ENCODE measurements at places on chromosomes 6 and 20.

DNA sequence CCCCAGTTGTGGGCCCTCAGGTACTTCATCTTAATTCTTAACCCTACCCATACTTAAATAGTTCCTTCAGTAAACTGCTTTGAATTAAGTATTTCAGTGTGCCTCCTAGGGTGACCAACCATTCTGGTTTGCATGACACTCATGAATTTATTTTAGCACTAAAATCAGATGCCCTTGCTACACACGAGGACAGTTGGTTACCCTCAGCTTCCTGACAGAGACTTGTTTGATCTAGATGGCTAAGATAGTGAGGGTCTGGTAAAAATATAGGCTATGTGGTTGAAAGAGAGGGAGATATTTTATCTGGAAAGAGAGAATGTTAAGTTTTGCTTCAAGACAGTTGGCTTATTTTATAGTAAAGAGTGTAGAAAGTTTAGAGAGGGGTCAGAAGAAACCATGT lies 10.6 kb downstream of the PGK2 start:
- DNase-seq = no peak

DNA sequence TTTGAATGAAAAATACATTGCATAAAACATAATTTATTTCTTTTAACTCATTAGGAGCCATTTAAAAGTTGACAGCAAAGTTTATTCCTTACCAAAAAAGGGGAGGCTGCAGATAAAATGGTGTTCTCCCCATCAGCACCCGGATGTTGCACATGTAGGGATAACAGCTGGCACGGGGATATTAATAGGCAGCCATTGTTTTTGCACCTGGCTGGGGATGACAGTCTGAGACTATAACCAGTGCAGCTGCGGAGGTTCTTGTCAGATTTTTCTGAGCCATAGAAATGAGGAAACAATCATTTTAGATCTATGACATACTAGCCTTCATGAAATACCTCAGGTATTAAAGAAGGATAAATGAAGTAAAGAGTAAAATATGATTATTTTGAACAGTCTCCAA lies 20.1 kb upstream of the HECA start:
- DNase-seq = peak; percentile 80

DNA sequence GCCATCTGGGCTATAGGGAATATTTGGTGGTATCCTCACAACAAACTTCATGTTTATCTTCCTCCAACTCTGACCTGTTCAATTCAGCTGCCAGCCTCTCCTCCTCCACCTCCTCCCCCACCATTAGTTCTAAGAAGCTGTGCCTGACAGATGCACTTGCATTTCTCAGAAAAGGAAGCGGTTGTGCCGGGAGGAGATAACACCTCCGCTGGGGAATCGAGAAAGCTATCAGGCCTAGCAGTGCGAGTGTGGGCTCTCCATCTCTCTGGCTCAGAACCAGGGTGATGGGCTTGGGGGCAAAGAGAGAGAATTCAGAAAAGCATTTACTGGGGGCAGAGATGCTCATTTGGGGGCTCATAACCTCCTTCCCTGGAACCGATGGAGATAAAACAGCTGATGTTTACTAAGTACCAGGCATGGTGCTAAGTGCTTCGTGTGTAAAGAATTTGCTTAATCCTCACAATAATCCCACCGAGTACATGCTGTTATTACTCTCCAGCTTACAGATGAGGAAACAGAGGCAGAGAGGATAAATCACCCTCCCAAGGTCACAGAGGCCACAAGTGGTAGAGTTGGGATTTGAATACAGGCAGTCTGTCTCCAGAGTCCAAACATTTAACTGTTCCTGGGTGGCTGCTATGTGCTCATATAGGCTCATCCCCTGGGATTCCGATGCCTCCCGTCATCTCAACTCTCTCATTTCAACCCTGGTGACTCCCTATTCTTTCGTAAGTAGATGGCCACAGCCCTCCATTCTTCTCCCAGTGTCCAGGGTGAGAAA lies 38.3 kb downstream of the COX4I2 start:
- no peak for DNase-seq

DNA sequence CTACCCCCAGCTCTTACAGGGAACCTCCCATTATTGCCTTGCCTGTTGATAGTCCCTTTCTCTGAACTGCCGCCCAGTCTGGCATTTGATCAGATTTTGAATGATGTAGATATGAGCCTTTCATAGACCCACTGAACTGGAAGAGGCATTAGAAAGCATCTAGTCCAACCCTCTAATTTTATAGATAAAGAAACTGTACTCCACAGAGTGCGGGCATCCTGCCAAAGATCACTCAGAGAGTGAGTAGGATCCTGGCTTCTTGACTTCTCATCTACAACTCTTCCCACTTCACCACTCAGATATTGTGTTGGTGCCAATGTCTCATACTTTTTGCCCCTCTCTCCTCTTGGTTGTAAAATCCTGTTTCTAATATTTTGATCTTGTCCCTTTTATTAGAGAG lies 179.2 kb upstream of the BMP2 start:
- DNase-seq = peak; percentile 12

- no peak for DNase-seq
Measured at GRCh38 chr20:55755411-55755810, 249.9 kb downstream of the CBLN4 start.

- no peak for DNase-seq
Measured at GRCh38 chr6:125570526-125570925, 178.9 kb upstream of the HEY2 start.

GRCh38 chr6:138129190-138129589 lies 22.0 kb upstream of the PERP start:
- no peak for DNase-seq

DNA sequence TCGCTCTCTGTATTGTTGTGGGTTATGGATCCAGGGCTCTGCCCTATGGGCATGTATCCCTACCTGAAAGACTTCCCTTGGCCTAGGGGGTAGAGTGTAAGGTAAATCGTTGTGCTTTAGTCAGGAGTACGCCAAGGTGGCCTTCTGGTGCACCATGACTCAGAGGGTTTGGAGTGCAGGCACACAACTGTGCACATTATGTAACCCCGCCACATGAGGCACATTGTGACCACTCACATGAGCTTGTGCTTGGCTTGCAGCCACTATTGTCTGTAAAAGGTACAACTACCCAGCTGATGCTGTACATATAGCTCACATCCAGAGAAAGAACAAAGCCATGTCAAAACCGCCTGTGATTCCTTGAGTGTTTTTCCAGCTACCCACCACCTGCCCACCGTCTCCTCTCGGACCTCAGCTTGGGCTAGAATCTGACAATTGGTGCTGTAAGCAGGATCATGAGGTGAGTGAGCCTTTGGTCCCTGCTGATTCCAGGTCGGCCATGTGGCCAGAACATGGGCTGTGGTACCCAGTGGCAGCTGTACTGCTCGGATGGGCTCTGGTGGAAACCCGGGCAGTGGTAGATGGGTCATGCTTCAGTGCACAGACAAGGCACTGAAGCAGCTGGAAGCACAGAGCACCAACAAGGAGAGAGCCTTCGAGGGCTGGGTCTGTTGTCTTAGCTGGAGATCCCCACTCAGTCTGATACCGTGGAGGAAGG lies 33.8 kb downstream of the HDDC2 start:
- no peak for DNase-seq

GRCh38 chr6:11335826-11336225 lies 103.4 kb upstream of the NEDD9 start:
- no peak for DNase-seq

DNA sequence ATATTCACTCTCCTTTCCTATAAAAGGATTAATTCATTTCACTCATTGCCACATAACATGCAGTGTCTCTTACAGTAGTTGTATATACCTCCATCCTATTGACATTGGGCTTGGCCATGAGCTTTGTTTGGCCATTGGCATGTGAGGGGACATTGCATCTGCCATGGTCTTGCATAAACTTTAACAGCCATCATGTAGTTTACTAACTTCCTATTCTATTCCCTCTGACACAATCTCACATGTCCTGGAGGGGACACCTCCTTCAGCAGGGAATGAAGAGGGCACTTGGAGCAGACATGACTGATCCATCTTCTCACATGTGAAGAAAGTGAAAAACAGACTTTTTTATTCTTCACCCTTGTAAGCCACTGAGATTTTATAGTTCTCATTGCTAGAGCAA lies 115.5 kb upstream of the MARCKS start:
- DNase-seq = no peak

GRCh38 chr6:121934451-121934850 lies 465.0 kb upstream of the HSF2 start:
- DNase-seq = no peak

GRCh38 chr6:105321207-105321606 lies 81.7 kb downstream of the PREP start:
- DNase-seq = no peak

DNA sequence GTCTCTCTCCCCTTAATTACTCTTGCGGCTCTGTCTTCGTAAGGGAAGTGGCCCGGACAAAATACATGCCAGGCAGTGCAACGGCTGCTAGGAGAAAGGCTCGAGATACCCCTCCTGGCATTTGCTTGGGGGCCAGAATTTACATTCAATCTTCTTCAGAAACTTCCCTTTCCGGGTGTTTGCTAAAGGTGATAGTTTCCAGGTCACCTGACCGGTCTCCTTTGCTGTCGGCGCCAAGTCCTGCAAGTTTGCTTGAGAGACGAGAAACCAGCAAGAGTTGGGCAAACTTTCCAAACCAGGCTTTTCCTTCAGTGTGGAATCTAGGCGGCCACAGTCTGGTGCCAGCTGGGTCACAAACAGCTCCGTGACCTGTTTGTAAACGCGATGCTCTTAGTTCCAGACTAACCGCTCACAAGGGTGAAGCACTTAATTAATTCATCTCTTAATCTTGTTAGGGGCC lies 563 bp upstream of the SRSF3 start:
- DNase-seq = peak; percentile 69

DNA sequence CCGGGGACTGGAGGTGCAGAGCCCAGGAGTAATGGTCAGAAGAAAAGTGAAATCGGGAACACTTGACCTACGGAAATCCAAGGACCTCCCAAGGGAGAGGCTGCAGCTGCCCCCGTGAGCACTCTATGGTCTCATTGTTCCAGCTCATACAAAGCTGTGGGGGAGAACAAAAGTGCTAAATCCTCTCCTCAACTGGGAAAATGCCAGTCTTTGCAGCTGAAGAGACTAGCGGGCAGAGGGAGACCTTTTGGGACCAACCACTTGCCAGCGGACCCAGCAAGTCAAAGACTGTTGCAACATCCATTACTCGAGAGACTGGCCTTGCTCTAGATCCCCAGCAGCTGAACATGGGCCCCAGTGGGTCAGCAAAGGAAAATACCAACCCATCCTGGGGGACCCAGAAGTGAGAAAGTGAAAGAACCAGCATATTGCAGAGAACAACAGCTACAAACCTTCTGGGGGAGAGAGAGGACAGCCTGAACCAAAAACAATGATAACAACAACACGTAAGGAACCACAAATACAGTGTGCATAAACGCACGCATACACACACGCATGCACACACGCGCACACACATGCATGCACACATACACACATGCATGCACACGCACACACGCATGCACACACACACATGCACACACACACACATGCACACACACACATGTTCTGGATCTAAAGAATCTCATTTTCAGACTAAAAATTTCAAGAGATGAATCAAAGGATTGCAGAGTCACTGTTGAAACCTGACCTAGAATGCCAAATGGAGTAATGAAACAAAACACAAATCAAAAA lies 24.7 kb upstream of the ELMO2 start:
- DNase-seq = no peak

- DNase-seq = no peak
Measured at GRCh38 chr6:52576054-52576391, 837 bp downstream of the TRAM2 start.
